ENCODE measurements at places on chromosomes 1 and 21.

- DNase-seq: no peak
Measured at GRCh38 chr1:223212441-223212840, 69.4 kb upstream of the TLR5 start.

DNA sequence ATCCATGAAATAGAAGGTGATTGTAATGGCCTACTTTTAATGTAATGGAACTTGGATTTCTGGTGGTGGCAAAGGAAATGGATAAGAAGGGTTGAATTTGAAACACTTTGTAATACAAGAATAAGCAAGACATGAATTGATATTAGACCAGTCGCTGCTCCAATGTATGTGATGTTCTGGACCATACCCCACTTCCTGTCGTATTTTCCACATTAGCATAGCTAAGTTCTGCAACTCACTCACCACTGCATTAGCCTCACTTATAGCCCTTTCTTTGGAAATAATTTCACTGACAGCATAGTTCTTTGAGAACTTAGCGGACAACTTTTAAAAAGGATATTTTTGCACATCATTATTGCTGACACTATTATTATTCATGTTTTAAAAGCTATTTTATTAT is 32.3 kb upstream of the CNIH3 start:
- no peak for DNase-seq

DNA sequence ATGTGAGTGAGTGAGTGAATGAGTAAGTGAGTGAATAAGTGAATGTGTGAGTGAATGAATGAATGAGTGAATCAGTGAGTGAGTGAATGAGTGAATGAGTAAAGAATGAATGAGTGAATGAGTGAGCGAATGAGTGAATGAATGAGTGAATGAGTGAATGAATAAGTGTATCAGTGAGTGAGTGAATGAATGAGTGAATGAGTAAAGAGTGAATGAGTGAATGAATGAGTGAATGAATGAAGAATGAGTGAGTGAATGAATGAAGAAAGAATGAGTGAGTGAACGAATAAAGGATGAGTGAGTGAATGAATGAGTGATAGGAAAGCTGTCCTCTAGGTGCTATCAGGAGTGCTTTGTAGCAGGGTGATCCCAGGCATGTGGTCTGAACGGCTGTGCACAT is 35.7 kb downstream of the CFAP74 start:
- DNase-seq: no peak

DNA sequence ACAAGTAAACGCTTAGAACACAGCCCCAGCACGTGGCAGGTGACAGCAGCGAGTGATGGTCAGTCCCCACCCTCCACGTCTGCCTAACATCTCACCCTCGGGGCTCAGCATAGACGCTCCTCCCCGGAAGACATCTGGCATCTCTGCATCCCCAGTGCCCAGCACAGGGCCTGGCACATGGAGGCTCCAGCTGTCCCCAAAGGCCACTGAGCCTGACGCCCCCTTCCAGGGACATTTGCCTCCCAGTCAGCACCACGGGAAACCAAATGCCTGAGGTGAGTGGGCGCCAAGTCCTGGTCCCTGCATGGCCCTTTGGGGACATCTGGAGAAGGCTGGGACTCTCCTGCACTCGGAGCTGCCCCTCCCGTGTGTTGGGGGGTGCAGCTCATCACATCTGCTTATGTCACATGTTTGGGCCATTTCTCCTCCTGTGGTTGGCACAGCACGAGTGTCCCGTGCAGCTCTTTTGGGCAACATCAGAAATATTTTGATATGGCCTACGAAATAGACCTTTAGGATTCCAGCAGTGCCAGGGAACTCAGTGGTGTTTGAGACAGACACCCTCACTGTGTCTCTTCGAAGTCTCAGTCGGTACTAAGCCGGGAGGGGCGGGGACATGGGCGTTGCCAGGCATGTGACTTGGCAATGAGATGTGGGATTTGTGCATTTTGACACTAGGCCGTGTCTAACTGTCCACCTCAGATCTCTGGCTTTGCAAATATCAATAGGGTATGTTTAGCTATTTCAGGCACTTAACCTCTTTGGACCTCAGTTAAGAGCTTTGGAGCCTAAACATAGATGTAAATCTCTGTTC is 315.0 kb downstream of the PTPRU start:
- DNase-seq: no peak

DNA sequence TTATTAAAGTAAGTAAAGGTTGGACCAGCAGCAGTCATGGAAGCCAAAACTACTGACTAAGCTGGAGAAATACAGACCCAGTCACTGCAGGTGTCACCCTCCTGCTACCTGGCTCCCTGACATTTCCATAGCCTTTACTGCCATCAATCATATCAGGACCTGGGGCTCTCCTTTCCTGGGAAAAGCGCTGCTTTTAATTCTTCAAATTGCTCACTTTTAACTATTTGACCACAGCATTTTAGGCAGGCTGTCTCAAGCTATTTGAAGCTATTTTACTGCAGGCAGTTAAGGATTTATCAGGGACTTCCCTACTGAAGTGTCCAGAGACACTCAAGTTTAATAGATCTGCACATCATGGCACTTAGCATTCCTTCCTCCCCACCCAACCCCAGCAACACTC is 4.1 kb downstream of the IVL start:
- no peak for DNase-seq

DNA sequence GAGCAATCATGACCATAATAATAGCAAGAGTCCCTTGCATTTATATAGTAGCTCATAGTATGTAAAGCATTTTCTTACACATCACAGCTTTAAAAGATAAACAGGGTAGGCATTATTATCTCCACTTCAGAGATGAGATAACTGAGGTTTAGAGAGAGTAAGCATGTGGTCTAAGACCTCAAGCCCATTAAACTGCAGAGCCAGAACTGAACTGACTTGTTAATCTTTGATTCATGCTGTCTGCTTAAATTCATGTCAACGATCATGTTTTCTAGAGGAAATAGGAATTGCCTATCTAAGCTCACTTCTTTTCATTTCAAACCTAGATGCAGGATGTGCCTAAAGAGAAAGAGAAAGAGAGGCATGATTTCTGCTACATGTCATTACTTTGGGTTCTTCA is 524.8 kb downstream of the PTPRC start:
- no peak for DNase-seq

DNA sequence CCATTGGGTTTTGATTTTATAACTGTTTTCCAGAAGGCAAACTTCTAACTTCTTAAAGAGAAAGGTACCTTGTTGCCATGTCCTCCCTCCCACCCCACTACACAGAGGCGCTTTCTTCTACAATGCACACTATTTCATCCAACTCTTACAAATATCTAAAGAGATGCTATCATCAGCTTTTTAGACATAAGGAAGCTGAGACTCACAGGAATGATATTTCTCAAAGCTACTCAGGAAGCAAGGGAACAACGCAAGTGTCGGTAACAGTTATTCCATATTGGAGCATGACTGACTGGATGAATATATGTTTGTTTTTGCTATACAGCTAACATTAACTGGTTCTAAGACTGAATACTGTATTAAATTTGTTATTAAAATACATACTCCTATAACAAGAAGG is 318.0 kb downstream of the SMYD3 start:
- no peak for DNase-seq

GRCh38 chr1:73911849-73912248 is 286.1 kb downstream of the LRRIQ3 start:
- no peak for DNase-seq
